SW480 (cell line): ENCODE measurements at places on chromosomes 2 and 18.

GRCh38 chr2:50753234-50753633 lies 278.7 kb downstream of the NRXN1 start:
- DNase-seq, result no peak

DNA sequence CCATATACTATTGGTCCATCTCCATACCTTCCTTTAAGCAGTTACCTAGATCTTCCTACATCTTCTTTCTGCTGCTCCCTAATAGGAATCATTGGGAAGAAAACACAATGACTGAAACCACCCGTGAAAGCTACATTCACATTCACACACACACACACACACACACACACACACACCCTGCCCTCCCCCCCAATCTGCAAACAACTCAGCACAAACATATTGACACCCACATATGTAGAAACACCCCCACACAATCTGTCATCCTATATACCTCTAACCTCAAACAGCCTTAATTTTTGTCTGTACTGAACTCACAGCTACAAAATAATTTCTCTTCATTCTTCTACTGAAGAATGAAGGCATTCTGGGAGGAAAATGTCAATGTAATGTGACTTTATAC lies 63.8 kb downstream of the KLF7 start:
- DNase-seq, result no peak

- DNase-seq, result no peak
Observed at GRCh38 chr2:231189171-231189530, 9.3 kb upstream of the ARMC9 start.

DNA sequence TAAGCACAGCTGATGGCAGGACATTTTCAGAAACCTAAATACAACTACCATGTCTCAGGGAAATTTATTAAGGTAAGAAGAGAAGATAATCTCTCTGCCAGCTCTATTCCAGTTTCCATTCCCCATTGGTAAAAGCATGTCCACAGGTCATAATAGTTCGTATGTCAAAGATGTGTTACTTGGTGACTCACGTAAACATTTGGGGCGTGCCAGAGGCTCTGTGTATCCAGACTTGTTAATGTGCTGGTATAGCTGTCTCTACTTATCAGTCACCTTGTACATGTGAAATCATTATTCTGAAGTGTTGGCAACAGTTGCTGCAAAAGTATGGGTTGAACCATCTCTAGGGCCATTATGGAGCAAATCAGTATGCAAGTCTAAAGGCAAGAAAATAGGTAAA lies 1345.1 kb downstream of the SUCLG1 start:
- DNase-seq, result no peak

GRCh38 chr2:28271919-28272250 lies 120.8 kb upstream of the FOSL2 start:
- DNase-seq, result no peak
